T47D (cell line): ENCODE measurements at places on chromosomes 12 and 14.
A peak's percentile ranks its signal among the peaks of the same experiment; 100 is the strongest.

- peak; percentile 31 for DNase-seq
Observed at GRCh38 chr12:22631863-22632463, 7.0 kb downstream of the ETNK1 start.

DNA sequence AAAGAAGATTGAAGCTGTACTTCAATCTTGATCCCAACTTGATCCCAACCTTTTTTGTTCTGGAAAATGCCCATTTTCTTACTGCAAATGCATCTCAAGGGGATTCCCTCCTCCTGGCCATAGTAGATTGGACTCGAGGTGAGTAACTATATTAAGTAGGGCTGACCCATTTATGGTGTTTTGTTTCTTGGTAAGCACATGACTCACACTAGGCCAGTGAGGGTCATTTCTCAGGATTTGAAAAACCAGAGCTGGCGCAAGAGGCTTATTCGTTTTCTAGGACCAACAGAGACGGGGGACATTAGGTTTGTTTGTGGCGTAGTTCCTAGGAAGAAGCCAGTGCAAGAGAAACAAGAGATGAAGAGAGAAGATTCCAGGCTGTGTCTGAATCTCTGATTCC is 51.4 kb downstream of the MRPL42 start:
- no peak for DNase-seq

- DNase-seq, result no peak
Observed at GRCh38 chr12:40469736-40470135, 222.5 kb upstream of the CNTN1 start.

- DNase-seq, result no peak
Observed at GRCh38 chr12:76002598-76003354, 28.8 kb downstream of the PHLDA1 start.

DNA sequence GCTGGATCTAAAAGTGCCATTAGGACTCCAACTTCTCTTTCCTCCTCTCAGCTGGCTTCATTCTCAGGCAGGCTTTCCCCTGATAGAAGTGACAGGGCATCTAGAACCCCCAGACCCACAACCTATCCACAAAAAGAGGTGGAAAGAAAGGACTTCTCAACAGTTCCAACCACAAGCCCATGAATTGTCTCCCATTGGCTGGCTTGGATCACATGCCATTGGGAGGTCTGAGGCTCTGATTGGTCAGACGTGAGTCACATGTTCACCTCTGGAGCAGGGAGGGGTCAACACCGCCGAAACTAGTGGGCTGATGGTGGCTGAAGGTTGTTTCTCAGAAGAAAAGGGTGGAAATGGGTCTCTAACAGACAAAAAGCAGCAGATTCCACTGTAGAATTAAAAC is 47.2 kb downstream of the DRAM1 start:
- DNase-seq, result no peak

DNA sequence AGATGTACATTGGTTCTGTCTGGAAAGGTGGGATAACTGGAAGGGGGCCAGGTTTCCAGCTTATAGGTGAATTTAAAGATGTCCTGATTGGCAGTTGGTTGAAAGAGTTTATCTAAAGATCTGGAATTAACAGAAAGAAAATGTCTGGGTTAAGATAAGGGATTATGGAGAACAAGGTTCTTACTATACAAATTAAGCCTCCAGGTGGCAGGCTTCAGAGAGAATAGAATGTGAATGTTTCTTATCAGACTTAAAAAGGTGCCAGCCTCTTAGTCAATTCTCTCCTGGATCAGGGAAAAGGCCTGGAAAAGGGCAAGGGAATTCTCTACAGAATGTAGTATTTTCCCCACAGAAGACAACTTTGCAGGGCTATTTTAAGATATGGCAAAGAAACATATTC is 53.1 kb downstream of the CNTN1 start:
- DNase-seq, result no peak

DNA sequence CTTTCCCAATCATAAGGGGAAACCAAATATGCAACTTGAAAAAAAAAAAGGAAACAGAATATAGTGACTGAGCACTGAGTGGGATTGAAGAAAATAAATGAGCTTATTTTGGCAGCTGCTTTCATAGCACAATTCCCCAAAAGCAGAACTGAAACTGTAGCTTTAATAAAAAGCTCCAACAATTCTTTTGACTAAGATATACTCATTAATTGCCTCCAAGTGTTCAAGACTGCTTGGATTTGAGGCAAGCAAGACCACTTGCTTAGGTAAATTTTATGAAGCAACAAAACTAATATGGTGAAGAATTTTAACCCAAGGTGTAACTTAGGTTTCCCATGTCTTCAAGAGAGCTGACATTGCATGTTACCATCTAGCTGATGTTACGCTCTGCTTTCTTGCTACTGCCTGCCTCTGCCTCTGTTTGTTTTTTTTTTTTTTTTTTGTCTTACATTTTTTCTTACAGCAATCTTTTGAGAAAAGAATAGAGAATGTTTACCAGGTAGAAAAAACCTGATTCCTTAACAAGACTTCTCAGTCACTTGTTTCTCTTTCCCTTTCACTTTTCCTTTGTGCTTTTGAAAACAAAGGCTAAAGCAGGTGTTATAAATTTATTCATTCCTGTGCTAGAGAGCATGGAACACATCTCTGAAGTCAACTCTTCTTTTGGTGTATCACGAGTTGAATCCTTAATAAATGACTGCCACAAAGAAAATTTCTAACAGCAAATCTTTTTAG is 134.4 kb downstream of the BCAT1 start:
- no peak for DNase-seq

GRCh38 chr14:78164226-78164853 is 5.8 kb upstream of the NRXN3 start:
- DNase-seq, result no peak

DNA sequence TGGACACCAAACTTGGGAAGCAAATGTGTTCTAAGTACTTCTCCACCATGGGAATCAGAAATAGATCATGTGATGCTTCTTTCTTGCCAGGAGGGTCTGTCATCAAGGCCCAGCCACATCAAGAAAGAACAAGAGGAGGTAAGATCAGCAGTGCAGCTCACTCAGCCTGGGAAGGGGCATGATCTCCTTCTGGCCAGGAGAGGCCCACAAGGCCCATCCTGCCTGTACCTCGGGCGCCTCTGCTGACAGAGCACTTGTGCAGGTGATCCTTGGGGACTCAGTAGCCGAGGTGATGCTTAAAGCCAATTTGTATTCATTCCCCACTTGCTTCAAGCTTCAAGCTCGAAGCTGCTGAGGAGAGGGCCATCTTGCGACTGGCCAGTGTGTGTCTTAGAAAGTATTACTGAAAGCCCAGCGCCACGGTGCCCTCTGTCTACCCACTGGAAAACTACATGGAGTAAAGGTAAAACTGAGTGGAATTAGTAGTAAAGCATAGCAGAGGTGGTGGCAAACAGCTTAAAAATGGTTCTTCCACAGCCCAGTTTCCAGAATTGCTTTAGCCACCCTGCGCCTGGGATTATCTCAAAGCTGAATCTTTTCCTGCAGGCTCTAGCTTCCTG is 26.2 kb downstream of the RTRAF start:
- peak; percentile 64 for DNase-seq

- no peak for DNase-seq
Observed at GRCh38 chr12:42485823-42486222, 103.7 kb downstream of the PRICKLE1 start.

DNA sequence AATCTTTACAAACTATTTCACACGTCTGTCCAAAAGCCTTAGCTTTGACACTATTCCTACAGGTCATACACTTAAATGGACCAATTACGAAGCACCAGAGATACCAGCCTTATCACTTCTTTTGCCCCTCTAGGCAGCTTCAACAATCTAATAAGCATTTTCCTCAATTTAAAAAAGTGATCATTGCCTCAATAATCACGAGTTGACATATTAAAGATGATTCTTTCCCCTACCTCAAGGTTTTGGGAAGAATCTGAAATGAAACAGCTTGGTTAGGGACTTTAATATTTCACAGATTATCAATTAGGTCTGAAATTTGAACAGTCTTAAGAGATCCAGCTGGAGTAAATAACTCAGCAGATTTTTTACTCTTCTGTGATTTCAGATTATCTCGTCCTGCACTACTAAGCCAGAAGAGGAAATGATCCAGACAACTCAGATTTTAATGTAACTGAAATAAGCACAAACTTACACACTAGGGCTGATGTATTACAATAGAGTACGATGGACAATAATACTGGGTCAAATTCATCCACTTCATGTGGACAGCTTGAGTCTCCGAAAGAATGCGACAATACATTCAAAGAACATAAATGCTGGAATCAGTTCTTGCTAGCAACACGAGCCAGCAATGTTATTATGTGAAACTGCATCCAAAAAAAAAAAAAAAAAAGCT is 15.9 kb downstream of the UBE2N start:
- DNase-seq, result no peak
